Activated CD4-positive, alpha-beta T cell treated with anti-CD3 and anti-CD28 coated beads, Interleukin-2, amount 10 ng/mL, durations not matched to agents 7 days and 5 days (primary cell): ENCODE measurements at places on chromosomes 12 and 14.
A peak's percentile ranks its signal among the peaks of the same experiment; 100 is the strongest.

GRCh38 chr12:12398026-12398859 lies 41.4 kb downstream of the BORCS5 start:
- no peak for DNase-seq

GRCh38 chr12:13359636-13360035 lies 163.1 kb downstream of the EMP1 start:
- DNase-seq, result no peak

DNA sequence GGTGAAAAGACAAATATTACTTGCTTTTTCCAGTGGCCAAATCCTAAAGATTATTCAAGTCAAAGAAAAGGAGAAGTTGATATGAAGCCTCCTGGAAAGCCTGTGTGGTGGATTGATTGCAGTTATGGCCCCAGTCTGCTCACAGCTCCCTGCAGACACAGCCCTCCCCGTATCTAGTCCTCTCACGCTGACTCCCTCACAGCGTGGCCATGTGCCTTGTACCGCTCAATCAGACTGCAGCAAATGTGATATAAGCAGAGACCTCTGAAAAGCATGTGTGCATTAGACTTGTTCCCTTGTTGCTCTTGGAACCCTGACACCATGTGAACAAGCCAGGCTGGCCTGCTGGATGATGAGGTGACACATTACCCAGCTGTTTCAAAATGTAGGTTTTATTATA lies 398.0 kb upstream of the GARIN6 start:
- DNase-seq, result no peak

GRCh38 chr14:53032161-53032803 lies 81.4 kb upstream of the FERMT2 start:
- DNase-seq, result no peak

DNA sequence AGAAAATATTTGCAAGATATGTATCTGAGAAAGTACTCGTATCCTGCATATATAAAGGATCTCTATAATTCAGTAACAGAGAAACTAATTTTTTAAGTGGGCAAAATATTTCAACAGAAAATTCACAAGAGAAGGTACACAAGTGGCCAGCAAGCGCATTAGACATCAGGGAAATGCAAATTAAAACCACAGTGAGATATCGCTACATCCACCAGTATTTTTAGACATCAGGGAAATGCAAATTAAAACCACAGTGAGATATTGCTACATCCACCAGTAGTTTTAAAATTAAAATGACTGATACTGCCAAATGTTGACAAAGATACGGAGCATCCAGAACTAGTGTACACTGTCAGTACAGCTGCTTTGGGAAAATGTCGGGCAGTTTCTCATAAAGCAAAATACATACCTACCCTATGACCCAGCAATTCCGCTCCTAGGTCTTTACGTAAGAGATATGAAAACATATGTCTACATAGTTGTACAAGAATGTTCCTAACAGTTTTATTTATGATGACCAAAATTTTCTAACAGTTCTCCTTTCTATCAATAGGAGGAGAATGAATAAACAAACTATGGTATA lies 2.8 kb upstream of the KCNK13 start:
- DNase-seq, result no peak

- no peak for DNase-seq
Measured at GRCh38 chr14:101813171-101813759, 51.8 kb downstream of the PPP2R5C start.

GRCh38 chr12:95116341-95116740 lies 42.9 kb upstream of the NR2C1 start:
- no peak for DNase-seq

GRCh38 chr12:11649413-11650285 lies at the start of gene ETV6:
Gene ETV6, plus strand, starts transcription at chr12:11649674. Its CDS starts 454 bp downstream, at chr12:11650128.
- peak; percentile 82 for DNase-seq

DNA sequence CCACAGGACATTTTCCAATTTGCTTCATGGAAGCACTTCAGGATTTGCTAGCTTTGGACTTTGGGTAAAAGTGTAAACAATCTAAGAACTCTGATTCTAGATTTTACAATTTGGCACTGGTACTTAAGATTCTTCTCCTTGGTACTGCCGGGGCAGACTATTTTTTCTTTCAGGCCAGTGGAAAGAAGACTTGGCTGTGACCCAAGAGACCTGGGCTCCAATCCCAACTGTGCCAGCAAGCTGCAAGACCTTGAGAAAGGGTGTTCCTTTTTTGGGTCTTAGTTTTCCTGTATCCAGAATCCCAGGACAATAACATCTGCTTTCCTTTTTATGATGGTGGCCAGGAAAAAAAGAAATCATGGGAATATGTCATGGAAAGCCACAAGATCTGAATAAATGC lies 148.1 kb upstream of the CRY1 start:
- DNase-seq, result no peak

GRCh38 chr12:20985399-20985798 lies 145.6 kb upstream of the SLCO1B1 start:
- no peak for DNase-seq

- DNase-seq, result no peak
Measured at GRCh38 chr12:15322164-15323061, at the start of gene PTPRO. Gene PTPRO, plus strand, starts transcription at chr12:15322508.

DNA sequence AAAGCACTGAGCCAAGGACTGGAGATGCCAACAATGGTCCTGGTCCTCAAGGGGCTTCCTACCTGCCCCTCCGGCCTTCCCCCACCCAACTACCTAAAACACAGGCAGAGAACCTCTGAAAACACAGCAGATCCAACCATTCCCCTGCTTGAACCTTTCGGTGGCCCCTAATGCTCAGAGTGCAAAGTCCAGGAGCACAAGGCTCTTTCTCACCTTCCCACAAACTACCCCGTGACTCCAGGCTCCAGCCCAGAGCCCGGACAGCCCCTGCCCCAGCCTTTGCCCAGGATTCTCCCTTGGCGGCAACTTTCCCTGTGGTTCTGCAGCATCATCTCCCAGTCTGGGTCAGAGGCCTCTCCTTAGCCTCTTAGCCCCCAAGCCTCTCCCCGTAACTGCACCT lies 1.6 kb upstream of the CD9 start:
- no peak for DNase-seq

GRCh38 chr12:101064721-101065120 lies 145.3 kb downstream of the SLC5A8 start:
- no peak for DNase-seq

- no peak for DNase-seq
Measured at GRCh38 chr14:100895411-100895810, 8.1 kb downstream of the RTL1 start.

DNA sequence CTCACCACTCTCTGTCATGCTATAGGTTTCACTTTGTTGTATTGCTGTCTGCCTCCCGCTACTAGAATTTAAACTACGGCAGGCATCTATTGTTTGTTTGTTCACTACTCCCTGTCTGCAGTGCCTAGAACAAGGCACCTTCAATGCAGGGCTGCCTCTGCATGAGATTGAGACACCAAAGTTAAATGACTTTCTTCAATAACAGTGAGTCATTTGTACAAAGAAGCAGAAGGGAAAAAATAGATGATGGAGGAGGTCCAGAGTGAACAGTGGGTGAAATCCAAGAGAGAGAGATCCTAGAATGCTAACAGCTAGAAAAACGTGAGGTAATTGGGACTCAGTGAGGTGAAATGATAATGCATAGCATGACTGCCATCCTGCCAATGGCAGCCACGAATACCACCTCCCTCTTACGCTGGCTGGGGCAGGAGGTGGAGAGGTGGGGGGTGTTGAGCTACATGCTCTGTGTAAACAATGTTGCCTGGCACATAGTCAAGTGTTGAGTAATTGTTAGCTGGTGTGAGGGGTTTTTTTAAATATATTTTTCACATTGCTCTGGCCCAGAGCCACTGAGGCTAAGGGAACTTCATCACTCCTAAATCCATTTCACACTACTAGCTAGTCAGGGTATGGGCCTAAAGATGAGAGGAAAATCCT lies 367.6 kb downstream of the RPS29 start:
- DNase-seq, result no peak

- DNase-seq, result no peak
Measured at GRCh38 chr12:105538880-105539279, 208.4 kb downstream of the C12orf75 start.

DNA sequence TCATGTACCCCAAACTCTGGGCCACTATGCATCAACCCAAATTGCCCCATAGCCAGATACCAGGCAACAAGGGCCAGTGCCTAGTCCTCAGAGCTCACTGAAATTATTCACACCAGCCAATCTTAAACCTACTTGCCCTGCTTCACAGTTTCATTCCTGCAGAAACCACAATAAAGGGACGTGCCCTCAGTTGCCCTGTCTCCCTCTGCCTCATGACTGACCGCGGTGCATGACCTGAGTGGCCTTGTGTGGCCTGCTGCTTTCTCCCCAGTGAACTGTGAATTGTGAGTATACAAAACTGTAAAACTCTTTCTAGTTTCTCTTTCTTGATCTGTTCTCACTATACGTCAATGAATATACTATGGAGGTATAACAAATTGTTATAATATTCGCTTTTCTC lies 490.9 kb upstream of the MIS18BP1 start:
- no peak for DNase-seq

DNA sequence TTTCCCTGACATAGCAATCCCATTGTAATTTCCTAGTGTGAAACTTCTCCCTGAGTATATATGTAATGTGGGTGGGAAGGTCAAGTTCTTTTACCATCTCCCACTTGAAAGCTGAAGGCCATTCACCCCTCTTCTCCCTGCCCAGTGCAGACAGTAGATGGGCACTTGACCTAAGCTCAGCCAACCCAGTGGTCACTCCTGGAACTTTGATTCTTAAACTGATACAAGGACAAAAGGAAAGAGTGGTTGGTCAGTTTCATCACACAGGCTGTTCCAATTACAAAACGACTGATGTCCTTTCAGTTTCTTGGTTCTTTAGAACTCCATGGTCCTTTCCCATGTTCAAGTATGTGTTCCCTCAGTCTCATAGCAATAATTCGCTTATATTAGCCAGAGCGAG lies 8.4 kb upstream of the APOLD1 start:
- no peak for DNase-seq

DNA sequence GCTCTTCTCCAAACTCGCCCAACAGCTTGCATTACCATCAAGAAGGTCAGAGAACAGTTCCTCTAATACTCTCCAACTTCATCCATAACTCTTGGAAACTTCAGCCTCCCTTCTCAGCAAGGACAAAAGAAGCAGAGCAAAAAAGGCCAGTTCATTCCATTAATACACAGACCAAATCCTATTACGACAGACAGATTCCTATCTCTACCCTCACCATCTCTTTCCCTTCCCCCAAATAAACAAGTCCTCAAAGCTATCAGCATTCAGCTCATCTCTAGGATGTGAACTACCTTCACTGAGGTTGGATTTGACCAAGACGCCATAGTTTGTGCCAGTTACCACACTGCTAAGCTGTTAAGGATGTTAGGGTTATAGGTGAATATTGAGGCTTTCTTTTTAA lies 25.2 kb downstream of the SINHCAF start:
- no peak for DNase-seq

DNA sequence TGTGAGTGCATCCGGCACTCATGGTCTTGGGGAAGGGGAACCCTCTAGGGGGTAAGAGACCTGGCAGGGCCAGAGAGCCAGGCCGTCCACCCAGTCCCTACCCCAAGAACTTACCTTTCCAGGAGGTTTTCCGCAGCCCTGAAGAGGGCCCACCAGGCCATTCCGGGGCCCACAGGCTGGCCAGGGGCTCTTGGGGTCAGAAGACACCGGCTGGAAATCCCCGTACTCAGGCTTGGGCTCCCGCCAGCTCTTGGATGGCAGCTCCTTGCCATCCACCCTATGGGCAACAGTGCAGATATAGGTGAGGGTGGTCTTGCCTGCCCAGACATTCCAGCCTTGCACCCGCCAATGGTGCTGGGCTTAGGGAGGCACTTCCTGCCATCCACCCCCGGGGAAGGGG lies 34.6 kb downstream of the NCKAP5L start:
- DNase-seq, result no peak

GRCh38 chr14:63545431-63545830 lies 2.3 kb upstream of the PPP2R5E start:
- DNase-seq, result no peak

DNA sequence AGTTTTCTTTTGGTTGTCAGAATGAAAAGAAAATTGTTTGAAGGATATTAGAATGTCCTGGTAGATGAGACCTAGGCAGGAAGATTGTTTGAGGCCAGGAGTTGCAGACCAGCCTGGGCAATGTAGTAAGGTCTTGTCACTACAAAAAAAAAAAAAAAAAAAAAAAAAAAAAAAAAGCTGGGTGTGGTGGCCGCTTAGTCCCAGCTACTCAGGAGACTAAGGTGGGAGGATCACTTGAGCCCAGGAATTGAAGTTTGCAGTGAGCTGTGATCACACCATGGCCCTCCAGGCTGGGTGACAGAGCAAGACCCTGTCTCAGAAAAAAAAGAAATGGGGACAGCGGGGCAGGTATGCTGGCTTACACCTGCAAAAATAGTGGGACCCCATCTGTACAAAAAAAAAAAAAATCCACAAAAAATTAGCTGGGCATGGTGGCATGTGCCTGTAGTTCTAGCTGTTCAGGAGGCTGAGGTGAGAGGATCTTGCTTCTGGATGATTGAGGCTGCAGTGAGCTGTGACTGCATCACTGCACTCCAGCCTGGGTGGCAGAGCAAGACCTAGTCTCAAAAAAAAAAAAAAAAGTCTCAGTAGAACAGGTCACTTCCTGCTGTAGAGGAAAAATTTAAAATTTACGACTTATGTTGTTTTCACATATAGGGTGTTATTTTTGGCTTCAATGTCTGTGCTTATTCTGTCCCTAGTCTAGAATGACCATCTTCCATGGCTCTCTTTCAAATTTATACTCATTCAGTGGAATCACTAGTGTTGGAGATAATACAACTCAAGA lies 70.7 kb downstream of the PPHLN1 start:
- no peak for DNase-seq

DNA sequence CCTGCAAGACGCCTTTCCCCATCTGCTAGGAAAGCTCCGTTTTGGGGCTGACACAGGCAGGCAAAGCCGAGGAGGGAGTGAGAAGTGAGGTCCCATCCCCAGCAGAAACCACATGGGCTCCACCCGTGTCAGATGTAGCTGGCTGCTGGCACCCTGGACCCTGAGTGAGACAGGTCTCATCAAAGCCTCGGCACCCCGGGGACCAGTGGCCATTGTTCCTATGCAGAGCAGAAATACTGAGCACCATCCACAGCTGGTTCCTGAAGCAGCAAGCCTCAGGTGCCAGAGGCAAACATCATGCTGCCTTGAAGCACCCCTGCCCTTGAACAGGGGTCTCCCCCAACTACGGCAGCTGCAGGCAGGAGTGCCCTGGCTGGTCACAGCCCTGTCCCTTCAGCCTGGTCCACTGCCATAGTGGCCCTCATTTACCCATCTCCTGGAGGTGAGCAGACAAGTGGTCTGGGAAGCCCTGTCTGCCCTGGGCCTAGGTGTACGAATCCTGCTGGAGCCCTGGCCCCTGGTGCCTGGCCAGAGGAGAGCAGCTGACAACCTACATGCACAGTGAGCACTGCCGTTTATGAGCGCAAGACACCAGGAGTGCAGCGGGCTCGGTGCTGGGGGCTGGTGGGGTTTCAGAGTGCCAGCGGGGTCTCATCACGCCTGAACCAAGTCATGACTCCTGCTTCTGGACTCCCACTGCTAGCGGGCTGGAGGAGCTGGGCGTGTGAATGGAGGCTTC lies 289.8 kb upstream of the RTL1 start:
- DNase-seq, result no peak

DNA sequence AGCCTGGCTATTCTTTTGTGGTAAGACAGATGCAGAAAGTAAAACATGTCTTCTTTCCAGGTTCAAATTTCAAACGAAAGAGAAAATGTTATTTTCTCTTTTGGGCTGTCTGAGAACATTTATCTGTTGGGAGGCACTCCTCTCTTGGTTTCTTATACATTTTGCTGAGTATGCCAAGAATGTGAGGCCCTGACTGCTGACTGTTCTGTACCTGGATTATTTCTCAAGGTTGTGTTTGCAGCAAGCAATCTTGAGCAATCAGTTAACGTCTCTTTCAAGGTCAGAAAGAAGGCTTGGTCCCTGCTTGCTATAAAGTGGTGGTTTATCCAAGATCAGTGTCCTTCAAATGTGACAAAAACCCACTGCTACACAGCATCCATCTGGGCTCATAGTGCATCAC lies 9.8 kb downstream of the SSTR1 start:
- DNase-seq, result no peak
